ENCODE measurements at places on chromosomes 3 and 15. TPM values are rescaled to one million over a fixed set of nuclear protein-coding genes. Genes with fewer than 3 reads are reported as not detected.

GRCh38 chr3:42755681-42756578 is 17.1 kb downstream of the CCDC13 start:
- DNase-seq = no peak

SEMA3F gene
- total RNA-seq = not detected

DNA sequence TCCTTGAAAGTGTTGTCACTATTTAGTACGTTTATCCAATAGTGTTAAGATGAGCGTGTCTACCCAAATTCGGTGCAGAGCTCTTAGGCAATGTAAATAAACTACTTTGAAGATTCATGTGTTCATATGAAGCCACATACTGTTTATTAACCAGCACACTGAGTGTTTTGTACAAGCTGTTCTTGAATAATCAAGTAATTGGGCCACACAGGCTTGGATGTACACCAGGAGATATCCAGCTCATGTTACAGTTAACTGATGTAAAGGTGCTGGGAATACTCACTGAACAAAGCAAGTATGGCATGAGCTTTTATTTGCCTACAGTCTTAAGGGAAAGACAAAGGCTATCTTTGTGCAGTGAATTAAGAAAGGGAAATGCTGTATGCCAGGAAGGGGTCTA is 632 bp upstream of the DHX36 start:
- no peak for DNase-seq

C3orf20 gene
- 0.16 TPM for total RNA-seq

DNA sequence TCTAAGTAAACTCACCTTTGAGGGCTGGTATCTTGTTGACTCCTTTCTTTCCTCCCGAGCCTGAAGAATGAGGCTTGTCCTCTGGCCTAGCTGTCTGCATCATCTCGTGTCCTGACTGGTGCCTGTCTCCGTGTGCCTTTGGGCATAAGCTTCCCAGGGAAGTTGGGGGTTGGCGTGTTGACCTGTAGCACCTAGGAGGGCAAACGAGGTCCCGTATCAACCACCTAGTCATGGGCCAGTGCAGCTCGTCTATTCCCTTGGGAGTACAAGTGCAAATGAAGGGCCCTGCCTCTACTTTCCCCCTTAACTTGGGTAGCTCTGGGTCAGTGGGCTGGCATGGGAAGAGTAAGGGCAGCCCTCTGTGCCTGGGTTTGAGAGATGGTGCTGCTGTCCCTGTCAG is 8.7 kb downstream of the TEX264 start:
- no peak for DNase-seq

DNA sequence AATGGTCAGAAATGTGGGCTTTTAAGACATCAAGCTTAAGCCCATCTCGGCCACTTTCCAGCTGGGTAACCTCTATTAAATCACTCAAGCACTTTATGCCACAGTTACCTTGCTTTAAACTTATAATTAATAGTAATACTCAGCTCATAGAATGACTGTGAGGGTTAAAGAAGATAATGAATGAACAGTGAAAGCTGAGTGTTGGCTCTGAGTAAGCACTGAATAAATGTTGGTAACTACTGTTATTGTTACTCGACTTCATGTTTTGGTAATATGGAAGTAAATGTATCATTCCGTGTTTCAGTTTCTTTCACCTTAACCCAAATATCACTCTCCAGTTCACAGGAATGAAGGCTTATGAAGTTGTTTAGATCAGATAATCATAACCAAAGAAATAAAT is 23.9 kb upstream of the OSTN start:
- DNase-seq = no peak

GRCh38 chr3:129940086-129940485 is 34.4 kb upstream of the TRH start:
- no peak for DNase-seq

GRCh38 chr15:31360158-31360561 is 33.5 kb downstream of the KLF13 start:
- no peak for DNase-seq

GRCh38 chr3:71163198-71163918 is 420.2 kb downstream of the FOXP1 start:
- DNase-seq = no peak

DRD3 gene
- not detected for total RNA-seq

- no peak for DNase-seq
Observed at GRCh38 chr15:100779331-100780207, 100.1 kb upstream of the ALDH1A3 start.

GRCh38 chr15:63338170-63338569 is 43.5 kb downstream of the CA12 start:
- DNase-seq = no peak

GRCh38 chr15:100881573-100882336 is 2.1 kb downstream of the ALDH1A3 start:
- no peak for DNase-seq

GRCh38 chr3:24220859-24221657 is 273.6 kb downstream of the THRB start:
- DNase-seq = no peak

DNA sequence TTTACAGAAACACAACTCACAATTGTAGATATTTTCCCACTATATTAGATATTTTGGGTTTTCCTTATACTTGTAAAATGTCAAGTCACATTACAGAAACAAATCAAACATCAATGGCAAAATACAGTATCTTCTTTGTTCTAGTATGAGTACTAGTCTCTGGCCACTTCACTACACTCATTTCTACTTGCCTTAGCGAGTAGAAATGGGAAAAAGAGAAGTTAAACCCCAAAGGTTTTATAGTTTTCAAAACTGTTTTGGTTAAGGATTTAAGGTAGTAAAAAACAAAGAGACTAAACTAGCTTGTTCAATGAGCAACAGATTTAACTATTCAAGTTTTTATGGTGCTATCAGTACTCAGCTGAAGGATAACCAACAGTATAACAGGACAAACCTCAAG is 81.7 kb downstream of the BTD start:
- no peak for DNase-seq

WNT7A gene
- not detected for total RNA-seq

GRCh38 chr3:24688446-24689148 is 193.9 kb upstream of the THRB start:
- DNase-seq = no peak

DNA sequence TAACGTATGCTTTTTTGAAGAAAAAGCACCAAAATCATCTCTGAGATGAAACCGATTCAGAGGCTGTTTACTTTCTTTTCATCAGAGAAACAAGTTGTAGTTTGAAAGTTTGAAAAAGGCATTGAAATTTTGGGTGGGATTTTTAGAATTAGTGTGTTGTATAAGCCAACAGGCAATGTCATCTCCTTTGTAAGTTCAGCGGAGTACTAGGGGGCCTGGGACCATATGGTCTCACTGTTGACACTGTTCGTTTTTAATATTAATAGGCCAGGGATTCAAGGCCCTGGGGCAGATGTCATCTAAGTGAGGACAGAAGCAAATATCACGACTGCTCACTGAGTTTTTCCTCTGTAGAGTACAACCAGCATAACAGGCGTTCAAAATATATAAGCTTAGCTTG is 256.2 kb upstream of the RARB start:
- DNase-seq = no peak

- no peak for DNase-seq
Observed at GRCh38 chr15:70289191-70289955, 191.7 kb upstream of the TLE3 start.

GRCh38 chr3:21909096-21909495 is 158.1 kb upstream of the ZNF385D start:
- no peak for DNase-seq

DNA sequence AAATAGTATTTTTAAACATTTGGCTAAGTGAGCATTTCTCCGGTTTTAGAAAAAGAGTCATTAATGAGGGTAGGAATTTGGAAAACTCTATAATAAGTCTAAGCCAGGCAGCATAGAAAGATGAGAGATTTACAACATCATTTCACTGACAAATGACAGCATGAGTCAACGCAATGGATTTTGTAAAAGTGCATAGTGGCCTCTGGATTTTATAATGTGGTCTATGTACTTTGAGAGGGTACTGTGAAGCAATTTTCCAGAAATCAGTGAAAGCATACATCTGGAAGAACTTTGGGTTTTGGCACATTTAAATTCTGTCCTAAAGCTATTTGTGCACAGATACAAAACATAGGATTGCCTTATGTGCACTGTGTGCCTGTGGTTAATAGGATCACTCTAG is 130.8 kb upstream of the CCNL1 start:
- DNase-seq = no peak

- no peak for DNase-seq
Observed at GRCh38 chr3:5317557-5317956, 130.1 kb downstream of the EDEM1 start.

DUOX1 gene
- total RNA-seq = 0.39 TPM

GRCh38 chr3:123749711-123750110 is 134.4 kb downstream of the MYLK start:
- no peak for DNase-seq

- no peak for DNase-seq
Observed at GRCh38 chr3:119625451-119626153, 27.9 kb downstream of the PLA1A start.

DNA sequence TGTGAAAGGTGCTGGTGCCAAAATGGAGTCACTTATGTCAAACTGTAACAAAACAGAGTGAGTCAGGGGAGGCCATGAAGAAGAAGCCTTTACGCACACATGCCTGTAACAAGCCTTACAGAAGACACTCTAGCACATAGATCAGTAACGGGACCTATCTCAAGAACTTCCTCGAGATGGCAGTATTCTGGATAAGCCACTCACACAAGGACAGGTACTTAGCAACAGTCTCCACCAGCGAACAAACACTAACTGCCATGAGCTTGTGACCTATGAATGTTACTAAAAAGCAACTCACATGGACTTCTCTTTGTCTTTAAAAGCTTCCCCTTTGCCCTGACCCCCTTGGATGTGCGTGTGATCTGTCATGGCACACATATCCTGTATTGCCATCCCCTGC is 235.1 kb downstream of the CD47 start:
- DNase-seq = no peak

FAM107A gene
- total RNA-seq = not detected

ENTPD3 gene
- not detected for total RNA-seq

DNA sequence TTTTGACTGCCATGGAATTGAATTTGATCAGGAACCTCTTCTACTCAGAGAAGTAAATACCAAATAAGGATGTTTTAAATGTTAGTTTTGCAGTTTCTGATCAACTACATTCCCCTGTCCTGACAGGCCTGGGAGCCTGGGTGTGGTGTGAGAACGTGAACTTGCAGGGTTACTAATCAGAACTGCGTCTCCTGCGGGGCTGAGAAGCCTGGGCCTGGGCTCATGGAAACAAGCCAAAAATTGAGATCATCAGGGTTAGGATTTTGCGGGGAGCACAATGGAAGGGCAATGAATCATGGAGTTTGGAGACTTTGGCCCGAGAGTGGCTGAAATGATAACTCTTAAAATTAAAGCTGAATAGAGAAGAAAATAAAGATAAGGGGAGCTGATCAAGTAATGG is 47.8 kb upstream of the C3orf70 start:
- no peak for DNase-seq
